Stimulated activated CD4-positive, alpha-beta T cell treated with anti-CD3 and anti-CD28 coated beads, Interleukin-1b, Interleukin-23, amount 100 ng/mL, for 1 hour (primary cell): ENCODE measurements at places on chromosomes 1 and 21.

DNA sequence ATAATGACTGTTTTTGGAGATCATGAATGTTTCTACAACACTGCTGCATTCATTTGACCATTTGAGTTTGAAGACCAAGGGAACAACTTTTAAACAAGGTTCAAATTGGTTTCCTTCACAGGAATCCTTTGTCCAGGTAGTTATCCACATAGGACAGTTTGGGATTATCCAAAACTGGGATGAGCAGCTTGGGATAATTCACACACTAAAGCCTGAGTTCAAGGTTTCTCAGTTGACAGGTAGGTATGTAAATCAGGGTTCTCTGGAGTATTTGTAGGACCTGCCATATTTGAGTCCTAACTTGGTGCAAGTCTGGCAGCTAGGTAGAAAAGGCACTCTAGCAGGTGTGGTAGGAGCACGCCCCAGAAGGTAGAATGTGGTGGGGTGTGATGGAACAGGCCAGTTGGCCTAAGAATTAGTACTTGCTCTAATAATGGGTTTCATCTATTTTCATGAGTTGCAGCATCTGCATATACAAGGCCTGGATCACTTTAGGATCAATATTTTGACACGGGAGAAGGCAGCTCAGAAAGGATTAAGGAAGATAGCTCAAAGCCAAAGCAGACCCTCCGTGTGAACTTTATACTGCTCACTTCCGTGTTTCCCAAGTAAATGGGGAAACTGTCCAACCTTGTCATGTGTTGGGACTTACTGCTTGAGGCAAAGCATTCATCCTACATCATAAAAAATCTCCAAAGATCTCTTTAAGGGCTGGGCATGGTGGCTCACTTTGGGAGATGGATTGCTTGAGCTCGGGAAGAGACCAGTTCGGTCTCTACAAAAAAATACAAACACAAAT is 14.1 kb upstream of the RAB42 start:
- DNase-seq: no peak

- no peak for DNase-seq
Measured at GRCh38 chr1:36212782-36213181, 11.5 kb upstream of the THRAP3 start.

GRCh38 chr1:93437976-93438605 is 9.8 kb upstream of the FNBP1L start:
- DNase-seq: no peak

DNA sequence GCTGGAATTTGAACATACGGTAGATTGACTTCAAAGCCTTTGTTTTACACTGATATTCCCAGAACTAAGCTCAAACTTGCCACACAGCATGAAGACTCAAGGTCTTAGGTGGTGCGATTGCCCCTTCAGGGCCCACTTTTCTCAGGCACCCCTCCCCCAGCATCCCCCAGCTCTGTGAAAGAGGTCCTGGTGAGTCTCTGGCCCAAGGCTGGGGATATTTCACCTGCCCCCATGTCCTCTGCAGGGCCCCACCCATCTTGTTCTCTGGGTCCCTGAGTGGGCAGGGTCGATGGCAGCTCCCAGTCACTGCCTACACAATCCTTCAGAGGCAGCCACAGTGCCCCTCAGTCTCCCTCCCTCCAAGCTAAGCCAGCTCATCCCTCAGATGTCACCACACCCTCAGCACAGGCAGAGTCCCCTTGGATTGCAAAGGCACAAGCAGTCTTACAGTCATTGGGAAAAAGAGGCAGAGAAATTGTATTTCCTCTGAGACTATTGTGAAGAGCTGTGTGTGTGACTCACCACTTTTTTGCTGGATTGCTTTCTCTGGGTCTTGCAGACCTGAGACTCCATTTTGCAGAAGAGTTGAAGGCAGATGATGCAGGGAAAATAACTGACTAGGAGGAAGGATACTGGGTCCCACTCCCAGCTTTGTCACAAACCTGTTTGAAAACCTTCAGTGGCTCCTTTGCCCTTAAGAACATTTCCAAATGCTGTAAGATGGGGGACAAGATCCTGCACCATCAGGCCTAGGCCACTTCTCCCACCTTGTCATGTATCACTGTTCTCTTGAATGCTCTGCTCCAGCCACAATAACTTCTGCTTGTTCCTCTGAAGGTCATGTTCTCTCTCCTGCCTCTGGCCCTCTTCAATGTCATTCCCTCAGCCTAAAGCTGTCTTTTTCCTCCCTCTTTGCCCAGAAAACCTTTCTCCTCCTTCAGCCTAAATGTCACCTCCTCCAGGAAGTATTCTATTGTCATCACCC is 119.1 kb upstream of the GRIK3 start:
- no peak for DNase-seq

DNA sequence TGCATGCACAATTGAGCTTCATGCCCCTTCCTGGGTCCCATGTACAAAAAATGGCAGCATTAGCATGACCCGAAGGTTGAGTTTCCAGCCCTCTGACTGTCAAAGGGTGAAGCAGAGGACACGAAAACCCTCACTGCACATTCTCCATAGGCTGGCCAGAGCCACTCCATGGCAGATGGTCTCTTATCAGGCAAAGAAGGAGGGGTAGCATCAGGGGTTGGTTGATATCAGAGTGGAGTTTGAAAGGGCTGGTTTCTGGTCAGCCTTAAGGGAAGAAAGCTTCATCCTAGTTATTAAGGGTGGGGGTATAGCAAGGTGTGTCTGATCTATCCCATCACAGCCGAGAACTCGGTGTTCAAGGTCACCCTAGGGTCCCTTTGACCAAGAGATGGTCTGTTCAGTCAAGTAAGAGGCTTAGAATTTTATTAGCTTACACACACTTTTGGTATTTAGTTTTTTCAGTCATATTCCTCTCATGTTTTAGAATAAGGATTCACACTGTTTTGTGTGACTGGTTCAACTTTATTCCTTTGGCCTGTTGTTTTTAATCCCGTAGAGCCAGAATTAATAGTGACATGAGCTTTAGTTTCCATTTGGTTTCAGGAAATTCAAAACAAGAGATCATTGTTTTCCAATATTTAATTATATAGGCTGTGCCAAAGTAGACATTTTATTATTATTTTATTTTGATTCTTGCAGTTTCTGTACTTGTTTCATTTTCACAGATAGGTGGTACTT is 199.9 kb upstream of the FMN2 start:
- no peak for DNase-seq

- no peak for DNase-seq
Measured at GRCh38 chr1:24980836-24981630, 51.0 kb upstream of the RUNX3 start.

- no peak for DNase-seq
Measured at GRCh38 chr1:234887016-234887900, 241.4 kb downstream of the TOMM20 start.
